ENCODE measurements at places on chromosomes 5 and 9. TPM values are rescaled to one million over a fixed set of nuclear protein-coding genes. Genes with fewer than 3 reads are reported as not detected.

Gene TMEFF1
- 0.49 TPM for total RNA-seq

Gene CDKN2A
- total RNA-seq: 21.8 TPM

Gene PCDHGB1
- 3.1 TPM for total RNA-seq

Gene KCNV2
- not detected for total RNA-seq

Gene ZDHHC12
- total RNA-seq: 18.9 TPM

Gene SAXO1
- 0.18 TPM for total RNA-seq

Gene SPATA6L
- total RNA-seq: 1.2 TPM

Gene IFNA13
- not detected for total RNA-seq

Gene BNC2
- total RNA-seq: 53.3 TPM

Gene OR2V2
- not detected for total RNA-seq

Gene FBLL1
- not detected for total RNA-seq

All from fibroblast of the aortic adventitia (primary cell).